ENCODE measurements at places on chromosomes 7 and 10.

GRCh38 chr10:109953766-109954165 is 30.5 kb upstream of the XPNPEP1 start:
- DNase-seq: no peak

GRCh38 chr10:74365109-74365508 is 214.1 kb downstream of the ADK start:
- DNase-seq: no peak

- DNase-seq: no peak
Measured at GRCh38 chr7:117088623-117089194, 135.4 kb downstream of the ST7 start.

DNA sequence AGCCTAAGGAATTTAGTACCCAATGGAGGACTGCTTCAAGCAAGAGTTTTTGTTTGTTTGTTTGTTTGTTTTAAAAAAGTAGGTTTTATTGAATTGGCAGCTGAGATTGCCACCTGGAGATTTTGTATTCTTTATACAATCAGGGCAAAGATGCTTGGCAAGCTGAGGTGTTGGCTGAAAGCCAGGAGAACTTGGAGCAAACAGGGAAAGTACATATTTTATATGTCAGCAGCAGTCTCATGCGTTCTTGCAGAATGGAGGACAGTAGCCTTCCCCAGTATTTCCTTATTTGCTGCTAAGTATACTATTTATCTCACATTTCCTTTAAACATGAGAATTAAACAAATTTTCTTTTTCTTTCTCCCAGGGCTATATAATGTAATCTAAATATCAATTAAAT is 22.6 kb upstream of the ICA1 start:
- peak; percentile 41 for DNase-seq

DNA sequence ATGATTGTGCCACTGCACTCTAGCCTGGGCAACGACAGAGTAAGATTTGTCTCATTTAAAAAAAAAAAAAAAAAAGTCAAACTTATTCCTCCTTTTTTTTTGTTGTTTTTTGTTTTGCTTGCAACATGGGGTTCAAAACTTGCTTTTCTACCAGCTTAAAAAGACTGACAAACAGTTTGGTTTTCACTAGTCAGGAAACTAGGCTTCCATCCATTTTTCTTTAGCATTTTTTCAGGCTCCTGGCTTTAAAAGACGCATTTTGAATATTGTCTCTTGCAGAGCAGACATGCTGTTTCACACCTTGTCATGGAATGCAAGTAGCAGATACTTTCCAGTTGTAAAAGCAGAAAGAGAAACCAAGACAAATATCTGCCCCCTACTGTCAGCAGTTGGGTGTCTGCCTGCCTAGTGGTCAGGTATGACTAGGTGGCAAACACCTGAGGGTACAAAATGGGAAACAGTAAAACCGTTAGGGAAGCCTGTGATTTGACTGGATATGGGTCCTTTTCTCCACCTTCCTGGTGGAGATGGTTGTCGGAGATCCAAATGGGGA is 139.9 kb downstream of the CCDC71L start:
- peak; percentile 22 for DNase-seq

- DNase-seq: peak; percentile 59
Measured at GRCh38 chr7:37495574-37496184, 47.0 kb upstream of the ELMO1 start.

- no peak for DNase-seq
Measured at GRCh38 chr7:117229350-117229749, 93.5 kb downstream of the WNT2 start.

DNA sequence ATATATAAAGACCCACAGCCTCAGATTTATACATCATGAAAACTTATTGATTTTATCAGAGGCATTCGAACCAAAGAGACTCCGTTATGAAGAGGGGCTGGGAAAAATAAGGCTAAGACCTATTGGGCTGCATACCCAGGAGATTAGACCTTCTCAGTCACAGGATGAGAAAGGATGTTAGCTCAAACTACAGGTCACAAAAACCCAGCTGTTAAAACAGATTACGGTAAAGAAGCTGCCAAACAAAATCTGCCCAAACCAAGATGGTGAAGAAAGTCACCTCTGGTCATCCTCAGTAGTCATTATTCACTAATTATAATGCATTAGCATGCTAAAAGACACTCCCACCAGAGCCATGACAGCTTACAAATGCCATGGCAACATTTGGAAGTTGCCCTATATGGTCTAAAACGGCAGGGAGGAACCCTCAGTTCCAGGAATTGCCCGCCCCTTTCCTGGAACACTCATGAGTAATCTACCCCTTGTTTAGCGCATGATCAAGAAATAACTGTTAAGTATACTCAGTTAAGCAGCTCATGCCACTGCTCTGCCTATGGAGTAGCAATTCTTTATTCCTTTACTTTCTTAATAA is 362.5 kb upstream of the PCDH15 start:
- no peak for DNase-seq
